Endothelial cell (in vitro differentiated cells): ENCODE measurements at places on chromosomes 13 and 19.

- no peak for DNase-seq
These were observed 81.8 kb downstream of the GGACT start for GRCh38 chr13:100506600-100507422.

DNA sequence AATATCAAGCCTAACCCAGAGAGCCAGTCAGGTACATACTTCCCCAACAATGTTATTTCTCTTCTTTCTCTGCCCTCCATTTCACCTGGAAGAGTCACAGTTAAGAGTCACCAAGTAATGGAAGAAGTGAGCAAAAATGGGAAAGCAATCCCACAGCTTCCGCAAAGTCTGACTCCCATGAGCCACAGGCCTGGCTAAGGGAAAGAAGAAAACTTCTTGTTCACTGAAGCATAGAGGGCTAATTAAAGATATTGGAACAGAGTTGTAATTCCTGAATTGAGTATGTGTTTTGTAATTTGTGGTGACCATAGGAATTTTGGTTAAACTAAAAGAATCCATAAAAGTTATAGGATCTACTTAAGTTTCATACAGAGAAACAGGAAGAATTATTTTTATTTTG, 830.9 kb upstream of the PCDH20 start:
- DNase-seq, result no peak

DNA sequence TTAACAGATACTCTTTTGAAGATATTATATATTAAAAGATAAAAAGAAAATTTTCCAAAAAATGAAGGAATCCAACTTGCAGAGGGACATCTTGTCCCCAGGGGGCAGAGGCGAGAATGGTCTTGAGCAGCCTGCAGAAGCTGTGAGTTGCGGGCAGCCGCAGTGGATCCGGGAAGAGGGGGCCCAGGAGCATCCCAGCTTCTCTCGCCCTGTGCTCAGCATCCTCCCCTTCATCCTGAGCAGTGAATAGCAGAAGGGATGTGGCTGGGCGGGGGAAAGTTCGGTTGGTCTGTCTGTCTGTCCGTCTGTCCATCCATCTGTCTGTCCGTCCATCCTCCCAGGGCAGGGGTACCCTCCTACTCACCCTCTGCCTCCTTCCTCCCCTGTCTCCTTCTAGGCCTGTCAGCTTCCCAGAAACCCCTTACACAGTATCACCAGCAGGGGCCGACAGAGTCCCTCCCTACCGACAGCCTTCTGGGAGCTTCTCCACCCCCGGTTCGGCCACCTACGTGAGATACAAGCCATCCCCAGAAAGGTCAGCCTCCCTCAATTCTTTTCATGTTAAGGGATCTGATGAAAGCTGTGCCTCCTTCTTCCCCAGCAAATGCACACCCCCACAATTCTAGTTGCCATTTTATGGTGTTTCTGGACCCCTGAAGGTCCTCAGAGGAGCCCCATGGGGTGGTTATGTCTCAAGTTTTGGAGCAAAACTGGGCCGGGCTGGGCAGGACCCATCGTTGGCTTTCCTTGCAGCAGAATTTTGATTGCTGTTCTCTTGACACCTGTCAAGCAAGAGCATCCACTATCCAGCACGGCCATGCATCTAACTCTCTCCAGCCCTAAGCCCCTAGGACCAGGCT, 81.6 kb downstream of the DPF1 start:
- peak; percentile 72 for DNase-seq

DNA sequence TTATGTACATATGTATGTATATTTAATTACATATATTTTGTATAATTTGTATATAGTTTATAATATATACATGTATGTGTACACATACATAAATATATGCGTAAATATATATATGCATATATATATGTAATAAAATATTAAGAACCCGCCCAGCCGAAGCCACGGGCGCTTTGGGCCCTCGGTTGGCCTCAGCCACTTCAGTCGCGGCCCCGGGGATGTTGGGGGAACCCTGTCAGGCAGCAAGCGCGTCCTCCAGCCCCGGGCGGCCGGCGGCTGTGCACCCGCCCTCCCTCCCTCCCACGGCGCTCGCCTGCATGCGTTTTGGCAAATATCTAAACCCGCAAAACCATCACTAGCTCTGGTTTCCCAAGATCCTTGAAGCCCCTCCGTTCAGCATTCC, 7.9 kb upstream of the ZNF606 start:
- DNase-seq, result no peak

DNA sequence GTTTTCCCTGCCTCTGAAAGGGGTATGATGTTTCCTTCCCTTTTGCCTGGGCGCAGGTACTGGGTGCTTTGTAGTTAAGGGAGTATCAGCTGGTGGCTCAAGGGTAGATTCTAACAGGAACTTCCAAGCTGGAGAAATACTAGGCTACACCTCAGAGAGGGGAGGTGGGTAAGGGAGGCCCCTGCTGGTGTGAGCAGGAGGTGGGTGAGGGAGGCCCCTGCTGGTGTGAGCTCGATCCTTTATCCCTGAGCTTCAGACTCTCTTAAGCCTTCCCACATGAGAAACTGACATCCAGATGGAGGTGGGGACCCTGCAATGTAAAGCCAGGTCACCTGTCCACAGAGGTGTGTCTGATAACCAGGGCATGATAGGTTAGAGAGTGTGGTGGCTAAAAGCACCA, 32.1 kb downstream of the CYP2B6 start:
- DNase-seq, result no peak

GRCh38 chr19:52691215-52691610, 43.6 kb downstream of the ZNF611 start:
- no peak for DNase-seq

DNA sequence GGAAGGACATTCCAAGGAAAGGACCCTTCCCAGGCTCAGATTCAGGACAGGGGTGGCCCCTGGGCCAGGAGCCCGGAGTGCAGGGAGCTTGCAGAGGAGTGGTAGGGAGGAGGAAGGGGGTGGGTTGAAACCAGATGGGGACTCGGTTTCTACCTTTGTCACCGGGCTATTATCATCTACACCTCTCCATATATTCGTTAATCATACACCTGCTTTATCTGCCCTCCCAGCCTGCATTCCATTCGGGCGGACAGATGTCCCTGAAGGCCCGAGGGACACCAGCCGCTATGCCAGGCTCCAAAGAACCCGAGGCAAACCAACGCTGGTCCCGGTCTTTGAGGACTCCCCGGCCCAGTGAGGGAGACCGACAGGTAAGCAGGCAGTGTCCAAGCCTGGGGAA, 15.5 kb upstream of the MYH14 start:
- DNase-seq, result no peak

GRCh38 chr13:102298051-102298450, 103.8 kb downstream of the FGF14 start:
- no peak for DNase-seq

- no peak for DNase-seq
These were observed 38.1 kb upstream of the RANBP3 start for GRCh38 chr19:6015841-6016545.

DNA sequence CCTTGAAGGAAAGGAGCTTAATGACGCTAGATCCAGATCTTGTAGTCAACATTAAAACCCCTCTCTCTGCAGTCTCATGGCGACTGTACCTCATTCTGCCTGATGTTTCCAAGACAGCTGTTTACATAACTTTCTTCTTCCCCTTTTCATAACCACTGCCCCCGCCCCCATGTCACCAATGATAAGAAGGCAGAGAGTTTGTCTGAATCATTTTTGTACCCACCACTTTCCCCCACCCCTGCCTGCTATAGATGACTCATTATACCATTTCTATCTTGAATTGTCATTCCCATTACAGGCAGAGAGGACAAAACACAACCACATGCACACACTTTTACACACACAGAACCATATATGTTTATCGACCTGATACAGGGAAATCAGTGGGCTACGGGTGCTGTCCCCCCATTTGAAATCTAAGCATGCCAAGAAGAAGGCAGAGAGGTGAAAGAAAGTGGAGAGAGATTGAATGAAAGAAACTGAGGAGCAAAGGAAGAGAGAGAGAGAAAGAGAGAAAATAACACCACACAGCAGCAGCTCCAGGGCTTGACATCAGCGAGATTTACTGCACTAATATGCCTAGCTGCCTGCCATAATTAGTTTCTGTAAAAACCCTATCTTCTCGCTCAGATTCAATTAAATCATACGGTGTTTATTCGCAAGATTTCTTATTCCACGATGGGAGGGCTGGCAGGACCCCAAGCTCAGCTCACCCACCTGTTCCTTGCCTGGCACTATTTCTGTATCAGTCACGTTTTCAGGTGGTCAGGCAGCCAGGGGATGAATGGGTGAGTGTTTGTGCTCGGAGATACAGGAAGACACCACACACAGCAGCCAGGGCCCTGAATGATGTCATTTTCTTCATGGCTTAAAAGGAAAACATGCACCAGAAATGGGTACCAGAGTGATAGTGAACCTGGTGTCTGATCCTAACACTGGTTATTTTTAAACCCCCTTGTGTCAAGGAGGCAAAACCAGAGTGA, 114.3 kb upstream of the SERP2 start:
- DNase-seq, result no peak

- DNase-seq, result no peak
These were observed 3.7 kb upstream of the CREB3L3 start for GRCh38 chr19:4149518-4150288.

GRCh38 chr19:51224163-51224641, 678 bp upstream of the CD33 start:
- DNase-seq, result no peak

DNA sequence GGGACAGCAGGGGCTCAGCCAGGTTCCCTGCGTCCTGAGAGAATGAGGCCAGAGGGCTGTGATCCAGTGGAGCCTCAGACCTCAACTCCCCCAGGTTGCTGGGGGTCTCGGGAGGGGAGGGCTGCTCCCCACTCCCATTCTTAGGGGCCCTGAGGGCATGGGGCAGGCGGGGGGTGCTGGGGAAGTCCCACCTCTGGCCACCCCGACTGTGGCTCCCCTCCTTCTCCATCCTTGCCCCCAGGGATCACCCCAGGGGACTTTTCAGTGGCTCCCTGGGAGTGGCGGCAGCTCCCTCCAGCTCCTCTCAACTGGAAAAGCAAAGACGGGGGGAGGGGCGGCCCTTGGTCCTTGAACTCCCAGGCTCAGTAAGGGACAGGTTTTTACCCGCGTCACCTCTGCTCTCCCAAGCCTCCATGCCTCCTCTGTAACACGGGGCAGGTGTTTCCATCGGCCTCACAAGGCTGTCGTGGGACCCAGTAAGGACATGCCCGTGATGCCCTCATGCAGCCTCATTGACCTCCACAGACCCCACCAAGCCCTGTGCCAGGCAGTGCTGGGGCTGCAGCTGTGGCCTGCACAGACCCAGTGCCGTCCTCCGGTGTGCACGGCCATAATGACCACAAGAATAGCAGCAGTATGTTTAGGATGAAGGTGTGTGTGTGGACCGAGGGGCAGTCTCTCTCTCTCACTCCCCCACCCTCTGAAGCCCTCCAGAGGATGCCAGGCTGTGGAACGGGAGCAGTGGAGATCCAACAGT, 11.6 kb upstream of the TOMM40 start:
- no peak for DNase-seq

GRCh38 chr13:111259058-111259457, 61.4 kb upstream of the TEX29 start:
- no peak for DNase-seq

GRCh38 chr13:25432691-25433090, 60.9 kb downstream of the ATP8A2 start:
- no peak for DNase-seq

GRCh38 chr13:21812192-21812626, 141.3 kb downstream of the FGF9 start:
- DNase-seq, result no peak

GRCh38 chr13:25503856-25504255, 132.1 kb downstream of the ATP8A2 start:
- no peak for DNase-seq

DNA sequence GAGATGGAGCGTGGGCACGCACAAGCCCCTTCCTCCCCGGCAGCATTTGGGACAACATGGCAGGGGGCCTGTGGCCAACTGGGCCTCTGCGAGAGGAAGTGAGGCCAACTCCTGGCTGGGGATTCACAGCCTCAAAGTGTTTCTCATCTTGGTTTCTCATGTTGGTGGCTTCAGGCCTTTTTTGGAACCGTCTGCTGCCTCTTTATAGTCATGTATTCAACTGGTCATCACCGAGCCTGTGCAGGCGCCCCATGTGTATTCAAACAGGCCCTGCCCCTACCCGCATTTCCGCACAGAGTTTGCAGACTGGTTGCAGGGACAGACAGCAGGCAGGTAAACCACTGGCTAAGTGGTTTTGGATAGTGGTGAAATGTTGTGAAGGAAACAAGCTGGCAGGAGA, 17.3 kb upstream of the RELB start:
- no peak for DNase-seq

DNA sequence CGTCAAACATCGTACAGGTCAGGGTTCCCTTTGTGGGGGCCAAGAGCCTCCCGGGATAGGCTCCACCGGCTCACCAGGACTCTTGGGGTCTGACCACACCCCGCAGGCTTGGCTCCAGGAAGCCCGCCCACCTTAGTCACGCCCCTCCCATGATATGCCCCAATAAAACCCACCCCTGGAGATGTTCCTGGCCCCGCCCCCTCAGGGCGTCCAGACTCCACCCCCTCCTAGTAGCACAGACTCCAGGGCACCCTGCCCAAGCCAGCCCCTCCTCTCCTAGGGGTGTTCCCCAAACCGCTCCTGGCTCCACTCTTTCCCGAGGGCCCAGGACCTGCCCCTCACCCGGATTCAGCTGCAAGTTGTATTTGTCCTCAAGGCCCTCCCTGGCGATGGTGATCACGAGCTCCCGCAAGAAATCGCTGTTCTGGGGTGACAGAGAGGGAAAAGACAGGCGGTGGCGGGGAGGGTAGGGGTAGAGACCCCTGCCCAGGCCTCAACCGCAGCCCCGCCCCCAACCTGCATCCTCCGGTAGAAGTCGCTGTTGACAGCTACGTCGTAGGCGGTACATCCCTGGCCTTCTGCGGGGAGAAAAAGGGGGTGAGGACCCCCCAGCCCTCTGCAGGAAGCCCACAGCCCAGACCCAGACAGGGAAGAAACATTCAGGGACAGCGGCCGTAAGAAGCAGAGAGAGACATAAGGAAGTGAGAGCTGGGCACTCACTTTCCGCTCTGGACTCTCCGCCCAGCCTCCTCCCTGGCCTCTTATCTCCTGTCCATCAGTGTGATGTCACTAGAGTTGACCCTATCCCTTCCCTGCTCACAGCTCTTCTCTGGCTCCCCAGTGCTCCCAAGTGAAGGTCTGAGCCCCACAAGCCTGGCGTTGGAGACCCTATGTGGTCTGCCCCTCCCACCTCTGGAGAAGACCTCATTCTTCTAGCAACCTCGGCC, 3.9 kb downstream of the PIH1D1 start:
- no peak for DNase-seq

- DNase-seq, result peak; percentile 44
These were observed 5.4 kb downstream of the CCDC61 start for GRCh38 chr19:46000491-46001246.

GRCh38 chr19:43481701-43482100, 16.3 kb upstream of the LYPD3 start:
- no peak for DNase-seq
